Activated naive CD4-positive, alpha-beta T cell (primary cell): ENCODE measurements at places on chromosomes 2 and 18.

GRCh38 chr2:99857372-99857771 lies 285.0 kb downstream of the AFF3 start:
- DNase-seq, result no peak

GRCh38 chr2:236307641-236308040 lies 43.4 kb upstream of the ASB18 start:
- DNase-seq, result no peak

- no peak for DNase-seq
Observed at GRCh38 chr18:42131066-42131929, 176.3 kb downstream of the PIK3C3 start.

GRCh38 chr2:201507725-201508124 lies 56.2 kb downstream of the STRADB start:
- no peak for DNase-seq

- DNase-seq, result no peak
Observed at GRCh38 chr2:137194111-137194510, 428.8 kb downstream of the THSD7B start.

DNA sequence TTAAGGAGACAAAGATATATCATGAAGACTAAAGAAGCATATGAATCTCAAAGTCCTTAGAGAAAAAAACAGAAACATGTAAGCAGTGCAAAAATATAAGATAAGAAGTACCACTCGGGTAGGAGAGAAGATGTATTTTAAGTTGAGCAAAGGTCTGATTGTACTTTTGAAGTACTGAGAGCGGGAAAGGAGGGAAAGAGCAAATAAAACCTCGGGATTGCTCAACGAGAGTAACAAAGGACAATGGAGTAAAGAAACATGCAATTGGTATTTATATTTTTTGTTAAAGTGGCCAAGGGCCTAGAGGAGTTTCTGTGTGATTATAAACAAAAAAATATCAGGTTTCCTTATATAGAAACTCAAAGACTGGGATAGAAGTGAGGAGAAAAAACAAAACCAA lies 251.9 kb downstream of the LNPK start:
- no peak for DNase-seq

DNA sequence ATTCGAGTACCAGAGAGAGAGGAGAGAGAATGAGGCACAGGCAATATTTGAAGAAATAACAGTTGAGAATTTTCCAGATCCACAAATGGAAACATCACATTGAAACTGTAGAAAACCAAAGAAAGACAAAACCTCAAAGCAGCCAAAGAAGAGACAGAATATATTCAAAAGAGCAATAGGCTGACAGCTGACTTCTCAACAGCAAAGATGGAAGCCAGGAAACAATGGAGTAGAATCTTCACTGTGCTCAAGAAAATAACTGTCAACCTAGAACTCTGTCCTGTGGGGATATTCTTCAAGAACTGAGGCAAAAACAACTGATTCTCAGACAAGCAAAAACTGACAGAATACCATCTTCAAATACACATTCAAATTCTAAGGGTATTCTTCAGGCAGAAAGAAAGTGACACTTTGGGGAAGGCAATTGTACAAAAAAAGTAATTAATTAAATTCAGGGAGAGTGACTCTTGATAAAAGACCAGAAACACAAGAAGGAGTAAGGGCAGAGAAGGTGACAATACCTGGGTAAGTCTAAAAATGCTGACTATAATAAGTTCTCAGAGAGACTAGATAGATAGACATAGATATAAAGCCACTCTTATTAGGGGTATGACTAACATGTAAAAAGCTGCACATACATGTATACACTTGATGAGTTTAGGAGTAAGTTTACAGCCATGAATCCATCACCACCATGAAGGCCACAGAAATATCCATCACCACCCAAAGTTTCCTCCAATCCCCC lies 25.6 kb downstream of the ANKMY1 start:
- no peak for DNase-seq

DNA sequence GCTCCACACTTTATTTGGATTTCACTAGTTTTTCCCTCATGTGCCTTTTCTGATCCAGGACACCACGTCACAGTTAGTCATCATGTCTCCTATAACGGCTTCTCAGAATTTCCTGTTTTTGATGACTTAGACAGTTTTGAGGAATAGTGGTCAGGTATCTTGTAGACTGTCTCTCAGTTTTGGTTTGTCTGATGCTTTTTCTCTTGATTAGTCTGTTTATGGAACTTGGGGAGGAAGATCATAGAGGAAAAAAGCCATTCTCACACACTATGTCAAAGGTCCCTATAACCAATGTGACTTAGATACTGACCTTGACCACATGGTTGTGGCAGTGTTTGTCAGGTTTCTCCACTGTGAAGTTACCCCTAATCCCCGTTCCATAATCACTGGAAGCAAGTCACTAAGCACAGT lies 89.0 kb downstream of the RAPH1 start:
- DNase-seq, result no peak

GRCh38 chr2:43082903-43083677 lies 143.3 kb downstream of the ZFP36L2 start:
- no peak for DNase-seq

GRCh38 chr2:196719110-196719872 lies 79.8 kb downstream of the CCDC150 start:
- no peak for DNase-seq

- peak; percentile 59 for DNase-seq
Observed at GRCh38 chr2:61426267-61426897, 44.5 kb downstream of the USP34 start.

- no peak for DNase-seq
Observed at GRCh38 chr2:19046986-19047780, 311.2 kb downstream of the OSR1 start.

DNA sequence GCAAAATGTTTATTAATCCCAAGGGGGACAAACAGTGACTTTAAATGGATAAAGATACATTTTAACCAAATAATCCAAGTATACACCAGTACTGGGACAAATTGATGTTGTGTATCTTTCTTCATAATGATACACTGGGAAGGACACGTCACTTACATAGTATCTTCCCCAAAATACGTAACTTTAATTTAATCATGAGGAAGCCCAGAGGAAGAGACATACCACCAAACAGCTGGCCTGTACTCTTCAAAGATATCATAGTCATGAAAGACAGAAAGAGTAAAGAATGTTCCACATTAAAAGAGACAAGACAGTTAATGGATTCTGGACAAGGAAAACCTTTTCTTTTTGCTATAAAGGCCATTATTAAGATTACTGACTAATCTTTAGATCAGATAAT lies 37.1 kb downstream of the AGFG1 start:
- DNase-seq, result no peak

DNA sequence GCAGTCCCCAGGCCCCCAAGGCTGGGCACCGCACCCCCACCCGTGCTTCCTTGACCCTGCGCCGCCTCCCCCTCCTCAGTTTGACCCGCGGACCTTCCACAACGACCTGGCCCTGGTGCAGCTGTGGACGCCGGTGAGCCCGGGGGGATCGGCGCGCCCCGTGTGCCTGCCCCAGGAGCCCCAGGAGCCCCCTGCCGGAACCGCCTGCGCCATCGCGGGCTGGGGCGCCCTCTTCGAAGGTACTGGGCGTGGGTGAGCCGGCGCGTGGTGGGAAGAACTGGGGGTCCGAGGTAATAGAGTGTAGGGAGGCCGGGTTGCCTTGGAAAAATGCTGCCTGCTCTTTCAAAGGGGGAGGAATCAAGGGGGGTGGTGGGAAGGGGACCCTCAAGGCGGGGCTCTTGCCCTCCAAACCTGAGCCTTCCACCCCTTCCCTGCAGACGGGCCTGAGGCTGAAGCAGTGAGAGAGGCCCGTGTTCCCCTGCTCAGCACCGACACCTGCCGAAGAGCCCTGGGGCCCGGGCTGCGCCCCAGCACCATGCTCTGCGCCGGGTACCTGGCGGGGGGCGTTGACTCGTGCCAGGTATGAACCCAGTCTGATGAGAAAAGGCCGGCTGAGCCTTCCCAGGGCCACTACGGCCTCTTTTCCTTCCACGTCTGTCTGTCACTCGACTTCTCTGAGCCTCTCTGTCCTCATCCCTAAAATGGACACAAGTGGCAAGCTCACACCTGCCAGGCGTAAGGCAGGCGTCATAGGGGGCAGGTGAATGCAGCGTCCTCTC lies 2.6 kb downstream of the PRSS56 start:
- DNase-seq, result no peak

DNA sequence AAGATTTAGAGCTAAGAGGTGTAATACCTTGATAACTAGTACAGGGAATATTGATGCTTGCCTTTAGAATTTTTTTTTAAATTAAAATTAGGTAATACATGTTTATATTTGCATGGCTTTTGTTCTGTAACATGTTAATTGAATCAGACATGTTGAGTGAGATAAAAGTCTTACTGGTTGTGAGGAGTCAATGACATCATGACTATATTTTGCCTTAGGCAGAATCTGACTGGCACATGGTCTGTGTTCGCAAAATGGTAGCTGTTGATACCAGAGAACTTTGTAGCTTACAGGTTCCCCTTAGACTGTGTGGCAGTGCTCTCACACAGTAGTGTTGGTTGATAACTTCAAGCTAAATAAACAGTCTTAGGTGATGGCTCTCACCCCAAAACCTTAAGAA lies 199.7 kb downstream of the PTPRM start:
- DNase-seq, result no peak

- no peak for DNase-seq
Observed at GRCh38 chr2:205748639-205749038, 66.3 kb downstream of the NRP2 start.

DNA sequence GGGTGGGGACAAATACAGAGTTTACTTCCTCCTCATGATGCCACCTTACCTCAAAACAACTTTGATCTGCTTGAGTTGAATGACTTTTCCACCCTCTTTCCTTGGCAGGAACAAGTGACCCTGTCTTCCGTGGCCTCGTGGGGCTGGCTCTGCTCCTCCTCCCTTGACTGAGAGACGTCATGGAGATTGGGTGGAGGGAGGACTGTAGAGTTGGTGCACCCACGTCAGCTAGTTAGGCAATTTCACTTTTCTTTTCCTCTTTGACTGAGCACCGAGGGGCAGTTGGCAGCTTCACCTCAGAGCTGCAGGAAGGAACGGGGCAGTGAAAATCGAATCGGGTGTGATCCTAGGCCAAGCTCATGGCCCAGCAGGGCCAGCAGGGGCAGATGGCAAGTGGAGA lies at the start of gene SP140:
Gene SP140 (plus strand): TSS at position 251 of the 400 bp plus-strand sequence. CDS start 109 bp downstream, at position 360.
- no peak for DNase-seq

GRCh38 chr2:16050261-16050907 lies 110.0 kb downstream of the MYCN start:
- no peak for DNase-seq

GRCh38 chr2:73109431-73110167 lies 3.1 kb downstream of the RAB11FIP5 start:
- DNase-seq, result no peak

DNA sequence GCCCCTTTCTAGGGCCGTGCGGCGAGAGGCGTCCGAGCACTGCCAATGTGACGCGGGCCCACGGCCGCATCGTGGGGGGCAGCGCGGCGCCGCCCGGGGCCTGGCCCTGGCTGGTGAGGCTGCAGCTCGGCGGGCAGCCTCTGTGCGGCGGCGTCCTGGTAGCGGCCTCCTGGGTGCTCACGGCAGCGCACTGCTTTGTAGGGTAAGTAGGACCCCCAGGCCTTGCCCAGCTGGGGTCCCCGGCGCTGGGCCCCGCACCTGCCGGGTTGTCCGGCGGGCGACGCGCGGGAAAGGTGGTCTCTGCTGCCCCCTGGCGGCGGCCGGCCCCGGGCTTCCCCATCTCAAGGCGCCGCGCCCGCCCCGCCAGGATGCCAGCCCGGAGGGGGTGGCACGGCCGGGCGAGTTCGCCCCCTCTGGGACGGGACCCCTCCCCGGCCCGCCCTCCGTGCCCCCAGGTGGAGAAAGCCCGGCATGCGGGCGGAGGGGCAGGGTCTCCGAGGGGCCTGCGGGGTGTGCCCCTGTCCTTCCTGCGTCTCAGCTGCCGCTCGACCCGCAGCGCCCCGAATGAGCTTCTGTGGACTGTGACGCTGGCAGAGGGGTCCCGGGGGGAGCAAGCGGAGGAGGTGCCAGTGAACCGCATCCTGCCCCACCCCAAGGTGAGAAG lies 1.9 kb downstream of the PRSS56 start:
- DNase-seq, result peak; percentile 57

DNA sequence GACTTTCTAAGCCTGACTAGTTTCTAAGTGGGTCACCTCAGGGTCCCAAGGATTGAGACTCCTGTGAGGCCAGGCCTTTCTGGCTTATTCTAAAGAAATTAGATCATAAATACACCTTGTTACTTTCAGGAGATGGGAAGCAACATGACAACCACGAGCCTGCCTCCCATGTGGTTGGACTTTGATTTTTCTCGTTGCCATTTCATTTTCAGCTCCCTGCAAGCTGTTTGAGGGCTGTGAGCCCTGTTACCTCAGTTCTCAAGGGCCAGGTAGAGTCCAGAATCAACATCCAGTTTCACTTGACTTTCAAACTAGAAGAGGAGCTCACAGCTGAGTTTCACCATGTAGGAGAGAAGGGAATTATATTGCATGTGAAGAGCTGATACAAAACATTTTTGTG lies 159.8 kb upstream of the BCL2L11 start:
- no peak for DNase-seq

- DNase-seq, result no peak
Observed at GRCh38 chr2:130728007-130728454, 839 bp upstream of the GPR148 start.

DNA sequence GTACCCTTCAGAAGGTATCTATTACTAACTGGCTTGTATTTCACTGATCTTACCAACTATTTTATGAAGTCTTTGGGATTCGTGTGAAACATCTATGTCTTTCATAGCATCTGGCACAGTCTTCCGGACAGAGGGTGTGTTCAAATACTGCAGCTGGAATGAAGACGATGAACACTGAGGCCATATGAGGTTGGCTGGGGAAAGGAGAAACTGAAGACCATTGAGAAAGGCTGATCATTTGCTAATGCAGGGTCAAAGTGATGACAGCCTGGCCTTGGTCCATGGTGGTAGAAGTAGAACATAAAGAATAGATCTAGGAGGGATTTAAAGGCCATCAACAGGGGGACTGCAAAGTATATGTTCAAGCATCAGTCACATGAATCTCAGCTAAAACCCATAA lies 132.7 kb downstream of the CCBE1 start:
- no peak for DNase-seq

DNA sequence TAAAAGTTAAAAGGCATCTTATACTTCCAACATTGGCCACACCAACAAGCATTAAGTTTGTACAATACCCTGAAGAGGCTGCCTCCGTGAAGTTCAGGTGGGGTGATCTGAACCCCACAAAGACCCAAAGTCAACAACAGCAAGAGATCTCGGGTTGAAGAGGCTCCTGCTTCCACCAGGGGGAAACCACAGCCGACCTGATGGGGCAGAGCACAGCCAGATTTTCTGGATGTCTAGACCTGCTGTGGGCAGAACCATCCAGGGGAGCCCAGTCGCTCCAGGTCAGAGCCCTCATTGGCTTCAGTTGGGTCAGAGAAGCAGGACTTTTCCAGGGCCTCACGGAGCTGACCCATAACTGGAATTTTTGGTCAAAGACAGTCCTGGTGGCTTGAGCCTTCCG lies 66.5 kb upstream of the ACKR3 start:
- no peak for DNase-seq

DNA sequence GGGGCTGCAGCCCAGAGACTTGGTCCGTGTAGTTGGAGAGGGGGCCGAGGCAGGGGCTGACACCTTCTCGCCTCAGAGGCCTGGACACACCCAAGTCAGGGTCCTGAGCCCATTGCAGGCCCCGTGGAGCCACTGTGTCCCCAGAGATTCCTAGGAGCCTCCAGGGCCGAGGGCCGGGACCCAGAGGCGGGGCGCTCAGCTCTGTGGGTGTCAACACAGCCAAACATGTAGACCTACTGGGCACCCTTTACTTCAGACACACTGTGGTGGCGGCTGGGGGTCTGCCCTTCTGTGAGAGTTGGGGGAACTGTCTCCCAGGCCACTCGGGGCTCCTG lies 459 bp upstream of the ESPNL start:
- no peak for DNase-seq
